ENCODE measurements at places on chromosomes 16 and 17.

DNA sequence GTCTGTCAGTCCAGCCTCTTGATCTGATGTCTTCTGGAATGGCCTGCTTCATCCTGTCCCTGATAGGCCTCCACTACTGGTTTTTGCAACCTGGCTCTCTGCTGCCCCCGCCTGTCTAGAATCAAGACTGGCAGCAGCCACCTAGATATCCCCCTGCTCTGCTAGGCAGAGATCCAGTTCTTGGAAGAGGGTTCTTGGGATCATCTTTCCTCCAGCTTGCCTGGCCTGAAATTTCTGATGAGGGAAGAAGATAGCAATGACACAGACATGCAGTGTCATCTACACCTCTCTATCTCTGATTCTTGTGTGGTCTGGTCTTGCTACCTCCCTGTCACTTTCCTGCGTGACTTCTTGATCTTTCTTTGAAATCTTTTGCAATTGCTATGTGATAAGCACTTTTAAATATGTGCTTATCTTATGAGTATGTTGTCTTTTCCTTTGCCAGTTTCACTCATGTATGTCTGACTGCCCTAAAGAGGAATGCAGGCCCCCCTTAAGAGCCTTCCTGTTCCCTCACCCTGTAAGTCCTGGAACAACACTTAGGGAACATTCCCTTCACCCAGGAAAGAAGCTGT is 20.3 kb upstream of the NFATC3 start:
- DNase-seq = peak; percentile 81

GRCh38 chr17:81278831-81279230 is 16.3 kb downstream of the SLC38A10 start:
- no peak for DNase-seq

DNA sequence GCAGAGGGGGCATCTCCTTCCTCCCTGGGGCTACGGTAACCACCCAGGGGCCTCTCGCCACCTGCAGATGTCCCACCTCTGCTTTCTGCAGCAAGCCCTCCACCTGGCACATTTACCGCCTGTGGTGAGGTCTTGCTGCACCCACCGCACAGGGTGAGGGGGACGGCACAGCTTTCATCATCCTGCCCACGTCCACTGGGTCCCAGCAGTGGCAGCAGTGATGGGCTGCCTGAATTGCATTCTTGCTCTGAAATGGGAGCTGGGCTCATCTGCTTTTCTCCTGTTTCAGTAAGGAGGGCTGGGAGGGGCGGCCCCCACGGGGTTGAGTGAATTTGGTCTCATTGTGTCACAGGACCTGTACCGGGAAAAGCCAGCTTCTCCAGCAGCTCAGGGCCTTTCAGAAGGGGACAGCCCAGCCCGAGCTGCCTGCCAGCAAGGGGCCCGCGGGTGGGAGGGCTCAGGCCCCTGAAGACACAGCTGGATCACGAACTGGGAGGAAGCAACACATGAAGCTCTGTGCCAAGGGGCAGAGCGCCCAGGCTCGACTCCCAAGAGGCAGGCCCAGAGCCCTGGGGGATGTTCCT is 12.7 kb downstream of the DNAAF8 start:
- DNase-seq = no peak

- DNase-seq = no peak
Observed at GRCh38 chr17:31281061-31281460, 16.0 kb downstream of the OMG start.

- no peak for DNase-seq
Observed at GRCh38 chr17:80923211-80924110, 68.2 kb upstream of the CHMP6 start.

GRCh38 chr16:9092978-9093344 is 1.5 kb downstream of the HAPSTR1 start:
- no peak for DNase-seq

DNA sequence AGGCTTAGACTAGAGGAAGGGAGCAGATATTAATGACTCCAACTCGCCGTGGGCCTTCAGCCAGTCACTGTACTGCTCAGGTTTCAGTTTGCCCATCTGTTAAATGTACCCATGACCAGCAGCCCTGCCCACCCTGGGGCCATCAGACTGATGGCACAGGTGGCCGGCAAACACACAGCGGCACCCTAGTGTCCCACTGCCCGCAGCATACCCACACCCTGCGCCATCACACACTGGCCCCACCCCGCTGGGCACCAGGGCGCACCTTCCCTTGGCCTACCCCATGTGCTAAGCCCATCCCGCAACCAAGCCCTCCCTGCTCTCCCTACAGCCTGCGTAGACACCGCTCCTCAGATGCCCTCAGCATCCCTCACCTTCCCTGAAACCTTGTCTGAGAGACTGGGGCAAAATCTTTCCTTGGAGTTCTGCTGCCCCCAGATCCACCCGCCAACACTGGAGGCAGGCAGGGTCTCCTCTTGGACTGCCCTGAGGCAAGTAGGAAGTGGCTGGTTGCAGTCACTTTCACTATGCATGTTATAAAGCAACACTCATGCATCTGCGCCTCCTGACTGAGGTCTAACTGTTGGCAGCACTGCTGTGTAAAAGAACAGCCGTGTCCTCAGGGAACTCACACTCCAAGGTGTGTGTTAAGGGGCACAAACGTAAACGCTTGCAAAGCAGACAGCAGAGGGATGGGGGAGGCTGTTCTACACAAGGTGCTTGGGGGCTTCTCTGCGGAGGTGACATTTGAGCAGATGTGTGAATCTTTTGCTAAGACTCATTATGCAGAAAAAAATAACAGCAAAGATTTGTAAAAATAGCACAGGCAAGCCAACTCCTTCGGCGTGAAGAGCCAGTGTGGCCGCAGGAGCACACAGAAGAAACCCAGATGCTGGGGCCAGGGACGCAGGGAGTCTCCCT is 6.7 kb upstream of the BCAR1 start:
- no peak for DNase-seq

DNA sequence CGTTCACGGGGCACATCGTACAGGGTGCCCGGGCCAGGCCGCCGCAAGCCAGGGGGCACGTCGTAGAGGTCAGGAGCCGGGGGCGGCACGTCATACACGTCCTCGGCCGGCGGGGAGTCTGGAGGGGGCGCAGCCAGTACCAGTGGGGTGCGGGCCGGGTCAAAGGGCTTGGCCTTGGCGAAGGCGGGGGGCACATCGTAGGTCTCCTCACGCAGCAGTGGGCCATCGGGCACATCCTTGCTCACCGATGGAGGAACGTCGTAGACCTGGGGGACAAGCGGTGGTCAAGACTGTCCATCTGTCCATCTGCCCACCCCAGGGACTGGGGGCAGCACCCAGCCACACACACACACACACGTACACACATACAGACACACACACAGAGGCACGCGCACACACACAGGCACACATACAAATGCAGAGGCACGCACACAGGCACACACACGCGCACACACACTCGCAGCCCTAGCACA is 15.7 kb downstream of the BCAR1 start:
- DNase-seq = no peak

GRCh38 chr17:81428121-81428515 is 32.9 kb downstream of the BAHCC1 start:
- DNase-seq = no peak

DNA sequence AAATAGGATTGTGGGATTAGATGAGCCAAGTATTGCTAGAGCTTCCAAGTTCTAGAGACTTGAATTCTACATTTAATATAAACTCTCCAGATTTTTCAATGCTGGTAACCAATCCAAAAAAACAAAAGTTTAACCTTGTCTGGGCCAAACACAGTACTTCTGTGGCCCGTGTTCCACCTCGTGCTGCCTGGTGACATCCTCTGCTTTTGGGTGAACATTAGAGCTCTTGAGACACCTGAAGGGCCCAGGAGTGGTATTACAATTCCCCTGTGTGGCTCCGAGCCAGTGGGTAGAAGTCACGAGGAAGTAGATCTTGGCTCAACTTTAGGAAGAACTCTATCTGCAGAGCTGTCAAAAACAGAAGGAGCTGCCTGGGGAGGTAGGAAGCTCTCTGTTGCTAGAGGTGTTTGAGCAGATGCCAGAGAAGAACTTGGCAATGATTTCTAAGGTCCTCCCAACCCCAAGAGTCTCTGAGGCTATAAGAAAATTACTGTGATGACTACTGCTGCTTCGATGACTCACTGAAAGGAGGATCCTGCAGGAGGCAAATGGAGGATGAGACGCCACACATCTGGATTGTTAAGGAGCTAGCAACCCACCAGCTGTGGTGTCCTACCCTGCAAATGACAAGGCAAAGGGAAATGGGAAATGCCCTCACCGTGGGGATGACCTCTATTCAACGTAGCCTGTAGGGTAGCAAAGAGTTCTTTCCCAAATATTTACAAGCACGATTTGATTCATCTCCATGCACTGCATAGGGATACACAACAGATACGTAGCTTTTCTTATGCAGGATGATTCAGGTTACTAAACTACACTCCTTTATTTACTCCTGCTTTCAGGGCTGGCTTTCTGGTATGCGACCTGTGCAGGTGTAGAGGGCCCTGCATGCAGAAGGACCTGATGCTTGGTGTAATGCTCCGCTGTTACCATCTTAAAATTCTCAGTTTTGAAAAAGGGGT is 45.8 kb upstream of the GAS7 start:
- no peak for DNase-seq

Measured in activated CD8-positive, alpha-beta memory T cell treated with anti-CD3 and anti-CD28 coated beads, Interleukin-2, amount 50 U/mL, for 48 hours (primary cell).